ENCODE measurements at places on chromosomes 11 and 22. TPM values are rescaled to one million over a fixed set of nuclear protein-coding genes. Genes with fewer than 3 reads are reported as not detected.

The RBMXL2 gene
- not detected for total RNA-seq

- no peak for DNase-seq
- H3K4me3 ChIP-seq = no peak overlapping the region
- no peaks in the 10 kb centered on the region for H3K4me1 ChIP-seq
- H3K27me3 ChIP-seq = no peaks in the 10 kb centered on the region
- no peaks in the 10 kb centered on the region for H3K36me3 ChIP-seq
- no peak overlapping the region for H3K27ac ChIP-seq
Measured at GRCh38 chr11:33884601-33885000, 7.3 kb downstream of the LMO2 start.

DNA sequence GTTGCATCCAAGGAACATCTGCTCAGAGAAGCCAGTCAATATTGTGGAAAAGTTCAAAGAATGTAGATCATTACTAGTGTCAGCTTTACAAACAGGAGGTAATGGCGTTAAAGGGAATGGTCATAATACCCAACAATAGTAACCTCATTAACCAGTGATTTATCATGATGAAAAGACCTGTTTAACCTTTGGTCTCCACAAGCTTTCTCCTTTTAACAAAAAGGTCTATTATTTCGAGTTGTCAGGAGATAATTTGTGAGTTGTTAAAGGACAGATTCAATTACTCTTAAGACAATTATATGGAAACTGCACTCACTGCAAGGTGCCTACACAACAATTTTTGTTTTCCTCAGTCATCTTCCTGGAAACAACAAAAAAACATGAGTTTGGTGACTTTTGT, 73.8 kb upstream of the HTATIP2 start:
- no peak overlapping the region for H3K4me3 ChIP-seq
- H3K36me3 ChIP-seq = no peaks in the 10 kb centered on the region
- no peaks in the 10 kb centered on the region for H3K4me1 ChIP-seq
- H3K27ac ChIP-seq = no peak overlapping the region
- H3K27me3 ChIP-seq = no peaks in the 10 kb centered on the region

DNA sequence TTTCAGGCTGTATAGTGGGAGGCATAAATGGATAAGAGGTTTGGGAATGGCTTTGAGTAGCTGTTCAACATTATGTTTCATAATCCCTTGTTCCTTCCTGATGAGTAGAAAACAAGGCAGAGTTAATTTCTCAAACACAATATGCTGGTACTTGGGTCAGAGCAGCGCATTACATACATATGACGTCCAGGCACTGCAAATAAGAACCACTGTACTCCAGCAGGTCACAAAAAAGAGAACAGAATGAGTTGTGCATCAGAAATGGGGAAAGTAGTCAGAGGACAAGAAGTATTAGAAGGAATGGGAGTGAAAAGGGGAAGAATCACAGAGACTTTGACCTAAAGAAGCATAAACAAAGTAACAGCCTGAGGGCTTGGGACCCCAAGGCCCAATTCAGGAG, 44.0 kb upstream of the RDX start:
- DNase-seq = no peak
- H3K27ac ChIP-seq = no peak overlapping the region
- no peaks in the 10 kb centered on the region for H3K27me3 ChIP-seq
- H3K36me3 ChIP-seq = no peaks in the 10 kb centered on the region

- no peaks in the 10 kb centered on the region for H3K27me3 ChIP-seq
- no peak overlapping the region for H3K4me3 ChIP-seq
- no peaks in the 10 kb centered on the region for H3K36me3 ChIP-seq
- DNase-seq = no peak
- no peak overlapping the region for H3K27ac ChIP-seq
Measured at GRCh38 chr22:46368871-46369715, 33.6 kb downstream of the TRMU start.

DNA sequence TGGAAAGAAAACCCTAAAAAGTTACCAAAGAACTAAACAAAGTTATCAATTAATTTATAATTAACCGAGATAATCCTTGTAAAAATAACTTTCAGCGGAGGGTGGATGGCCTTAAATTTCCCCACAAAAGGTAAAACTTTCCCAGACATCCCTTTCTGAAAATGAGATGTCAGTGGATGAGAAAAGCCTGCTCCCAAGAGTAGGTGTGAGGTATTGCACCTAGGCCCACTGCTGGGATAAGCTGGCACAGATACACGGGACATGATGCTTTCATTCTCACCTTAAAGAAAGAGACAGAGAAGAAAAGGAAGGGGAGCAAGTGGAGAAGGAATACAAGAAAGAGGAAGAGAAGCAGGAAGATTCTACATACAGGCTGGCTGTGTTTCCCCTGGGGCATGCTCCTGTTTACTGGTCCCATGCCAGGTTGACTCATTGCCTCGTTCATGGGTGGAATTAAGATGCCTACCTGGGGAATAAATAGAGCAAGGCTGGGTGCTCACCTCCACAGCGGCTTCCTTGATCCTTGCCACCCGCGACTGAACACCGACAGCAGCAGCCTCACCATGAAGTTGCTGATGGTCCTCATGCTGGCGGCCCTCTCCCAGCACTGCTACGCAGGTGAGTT, at the start of gene SCGB2A2:
Gene SCGB2A2, plus strand, starts transcription at position 505 of the 625 bp plus-strand sequence. Its CDS starts 59 bp downstream, at position 564.
- H3K36me3 ChIP-seq = no peaks in the 10 kb centered on the region
- peak; percentile 15 for DNase-seq
- no peaks in the 10 kb centered on the region for H3K4me1 ChIP-seq
- H3K27ac ChIP-seq = no peak within 1 kb of the TSS
- H3K27me3 ChIP-seq = no peaks in the 10 kb centered on the region
- no peak within 1 kb of the TSS for H3K4me3 ChIP-seq

GRCh38 chr11:72769680-72770079, 17.5 kb upstream of the ARAP1 start:
- no peaks in the 10 kb centered on the region for H3K36me3 ChIP-seq
- no peak overlapping the region for H3K27ac ChIP-seq
- no peak overlapping the region for H3K4me3 ChIP-seq

Data from prostate gland (tissue), 2 donors.